Hematopoietic multipotent progenitor cell treated with erythropoietin and hydrocortisone succinate and interleukin-3 and kit ligand, for 6 days (in vitro differentiated cells): ENCODE measurements at places on chromosomes 6 and 20.

- peak; percentile 81 for DNase-seq
These were observed 27.2 kb downstream of the UBE2V1 start for GRCh38 chr20:50085481-50086365.

DNA sequence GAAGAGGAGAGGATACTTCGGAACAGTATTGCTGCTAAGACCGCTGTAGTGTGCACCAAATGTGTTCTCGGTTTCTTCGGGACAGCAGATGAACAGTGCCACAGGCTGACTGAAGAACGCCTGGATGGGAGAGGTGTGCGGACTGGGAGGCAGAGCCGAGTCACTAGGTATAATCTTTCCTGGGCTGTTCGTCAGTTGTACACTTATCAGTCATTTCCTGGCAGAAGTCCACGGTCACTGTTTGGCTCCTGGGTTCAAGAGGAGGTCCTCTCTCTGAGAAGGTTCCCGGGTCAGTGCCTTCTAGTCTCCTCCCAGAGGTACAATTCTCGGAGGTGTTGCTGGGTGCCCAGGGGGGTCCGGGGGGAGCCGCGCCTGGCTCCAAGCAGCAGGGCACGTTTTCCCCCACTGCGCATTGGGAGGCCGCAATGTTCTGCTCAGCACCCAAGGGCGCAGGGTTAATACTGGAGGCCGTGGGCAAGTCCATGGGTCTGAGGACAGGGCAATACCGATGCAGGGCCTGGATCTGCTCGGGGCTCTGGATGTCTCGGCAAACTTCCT, 38.1 kb downstream of the GJA10 start:
- peak; percentile 13 for DNase-seq

- no peak for DNase-seq
These were observed 72.9 kb upstream of the GLP1R start for GRCh38 chr6:38975621-38976049.

- DNase-seq, result peak; percentile 60
These were observed 20.1 kb downstream of the SRC start for GRCh38 chr20:37365760-37366638.

DNA sequence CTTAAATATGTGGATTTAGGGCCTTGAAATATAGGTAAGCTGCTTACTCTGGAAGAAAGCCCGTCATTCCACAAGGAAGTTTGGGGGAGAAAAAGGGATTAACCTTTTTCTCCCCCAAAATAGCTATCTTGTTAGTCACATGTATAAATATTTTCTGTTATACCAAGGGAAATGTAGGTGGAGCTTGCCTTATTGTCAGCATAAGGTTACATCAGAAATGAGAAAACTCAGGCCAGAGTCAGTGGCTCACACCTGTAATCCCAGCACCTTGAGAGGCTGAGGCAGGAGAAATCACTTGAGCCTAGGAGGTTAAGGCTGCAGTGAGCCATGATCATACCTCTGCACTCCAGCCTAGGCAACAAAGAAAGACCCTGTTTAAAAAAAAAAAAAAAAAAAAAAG, 129.9 kb downstream of the LRFN2 start:
- no peak for DNase-seq

DNA sequence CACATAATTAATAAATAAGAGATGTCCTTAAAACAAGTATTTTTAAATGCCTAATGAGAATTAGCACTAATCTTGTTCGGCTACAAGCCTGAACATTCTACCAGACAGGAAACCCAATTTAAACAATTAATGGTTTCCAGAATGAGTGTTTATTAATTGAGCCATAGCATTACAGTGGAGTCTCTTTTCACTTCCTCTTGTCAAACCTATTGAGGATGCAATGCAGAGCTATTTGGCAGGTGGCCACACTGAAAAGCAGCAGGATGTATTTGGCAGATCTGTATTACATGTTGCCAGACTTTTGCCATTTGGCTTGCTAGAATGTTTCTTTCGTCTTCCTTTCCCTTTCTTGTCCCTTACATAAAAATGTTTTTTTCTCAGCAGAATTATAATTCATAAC, 475.2 kb upstream of the MARCKS start:
- peak; percentile 25 for DNase-seq
